Effector memory CD8-positive, alpha-beta T cell (primary cell): ENCODE measurements at places on chromosomes 13 and 19.

DNA sequence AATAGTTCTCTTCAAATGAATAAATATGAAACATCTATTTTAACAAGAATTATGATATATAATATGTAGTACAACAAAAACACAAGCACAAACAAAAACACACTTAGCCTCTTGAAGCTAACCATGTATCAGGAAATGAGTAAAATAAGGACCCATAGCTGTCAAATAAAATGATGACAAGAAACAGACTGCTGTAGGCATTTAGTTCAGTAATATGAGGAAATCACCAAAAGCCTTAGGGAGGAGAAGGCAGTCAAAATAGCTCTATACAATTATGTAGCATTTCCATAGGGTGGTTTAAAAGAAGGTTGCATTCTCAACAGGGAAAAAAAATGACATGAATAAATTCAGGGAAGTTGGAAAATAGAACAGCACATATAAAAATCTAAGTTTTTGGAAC is 163.4 kb downstream of the PCDH20 start:
- no peak for DNase-seq

- DNase-seq = no peak
Observed at GRCh38 chr19:3161453-3161852, 17.1 kb upstream of the S1PR4 start.

DNA sequence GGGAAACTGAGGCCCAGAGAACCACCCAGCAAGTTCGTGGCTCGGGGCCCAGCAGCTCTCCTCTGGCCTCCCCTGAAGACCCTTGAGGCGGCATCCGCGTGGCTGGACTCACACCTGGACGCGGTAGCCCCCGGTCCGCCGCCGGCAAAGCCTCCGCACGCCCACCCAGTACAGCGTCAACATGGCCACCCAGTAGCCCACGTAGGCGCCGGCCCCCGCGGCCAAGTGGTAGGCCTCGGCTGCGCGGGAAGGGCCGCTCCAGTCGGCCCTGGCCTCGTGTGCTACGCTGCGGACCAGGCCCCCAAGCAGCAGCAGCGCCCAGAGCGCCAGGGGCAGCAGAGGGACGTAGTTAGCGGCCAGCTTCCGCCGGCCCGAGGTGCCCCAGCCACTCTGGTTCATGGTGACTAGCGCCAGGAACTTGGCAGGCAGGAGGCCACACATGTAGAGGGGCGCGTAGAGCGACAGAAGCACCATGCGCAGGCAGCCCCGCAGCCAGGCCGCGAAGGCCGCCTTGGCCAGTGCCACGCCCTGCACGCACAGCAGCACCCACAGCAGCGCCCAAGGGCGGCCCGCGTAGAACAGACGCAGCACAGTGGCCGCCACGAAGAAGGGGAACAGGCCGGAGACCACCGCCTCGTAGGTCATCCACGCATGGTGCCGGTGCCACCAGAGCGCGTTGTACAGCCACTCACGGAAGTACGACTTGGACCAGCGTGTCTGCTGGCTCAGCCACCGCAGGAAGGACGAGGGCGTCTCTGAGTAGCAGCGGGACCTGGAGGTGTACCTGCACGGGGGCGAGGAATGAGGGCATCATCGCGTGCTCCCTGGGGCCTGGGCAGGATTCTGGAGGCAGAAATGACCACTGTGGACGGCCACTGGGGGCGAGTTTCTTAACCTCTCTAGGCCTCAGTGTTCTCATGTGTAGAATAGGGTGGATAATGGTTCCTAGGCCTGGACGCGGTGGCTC is 10.2 kb downstream of the HAS1 start:
- no peak for DNase-seq

DNA sequence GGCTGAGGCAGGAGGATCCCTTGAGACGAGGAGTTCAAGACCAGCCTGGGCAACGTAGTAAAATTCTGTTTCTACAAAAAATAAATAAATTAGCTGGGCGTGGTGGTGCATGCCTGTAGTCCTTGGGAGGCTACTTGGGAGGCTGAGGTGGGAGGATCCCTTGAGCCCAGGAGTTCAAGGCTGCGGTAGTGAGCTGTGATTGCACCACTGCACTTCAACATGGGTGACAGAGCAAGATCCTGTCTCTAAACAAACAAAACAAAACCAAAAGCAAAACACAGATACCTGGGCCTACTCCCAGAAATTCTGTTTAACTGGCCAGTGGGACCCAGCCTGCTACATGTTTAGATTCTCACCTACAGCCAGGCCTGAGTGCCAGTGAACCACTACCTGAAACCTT is 74.6 kb upstream of the MEDAG start:
- DNase-seq = no peak

- no peak for DNase-seq
Observed at GRCh38 chr19:53554804-53555203, 16.9 kb downstream of the ZNF331 start.

- DNase-seq = no peak
Observed at GRCh38 chr13:100983111-100983510, 308.5 kb upstream of the TMTC4 start.

DNA sequence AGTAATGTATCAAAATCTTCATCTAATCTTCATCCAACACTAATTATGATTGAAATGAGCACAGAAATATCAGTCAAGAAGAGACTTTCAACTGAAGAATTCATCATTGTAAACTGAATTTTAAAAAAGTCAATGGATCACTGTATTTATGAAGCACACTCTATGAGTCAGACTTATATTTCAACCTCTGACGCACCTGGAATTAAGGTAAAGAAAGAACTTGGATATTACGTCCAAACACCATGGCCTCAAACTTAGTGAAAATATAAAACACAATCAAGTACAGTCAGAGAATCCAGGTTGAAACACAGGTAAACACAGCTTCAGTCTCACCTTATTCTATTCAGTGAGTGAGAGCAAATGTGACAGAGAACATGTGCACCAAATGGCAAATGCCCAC is 39.5 kb downstream of the MIPEP start:
- no peak for DNase-seq

GRCh38 chr13:77861741-77862140 is 56.9 kb downstream of the EDNRB start:
- DNase-seq = no peak

DNA sequence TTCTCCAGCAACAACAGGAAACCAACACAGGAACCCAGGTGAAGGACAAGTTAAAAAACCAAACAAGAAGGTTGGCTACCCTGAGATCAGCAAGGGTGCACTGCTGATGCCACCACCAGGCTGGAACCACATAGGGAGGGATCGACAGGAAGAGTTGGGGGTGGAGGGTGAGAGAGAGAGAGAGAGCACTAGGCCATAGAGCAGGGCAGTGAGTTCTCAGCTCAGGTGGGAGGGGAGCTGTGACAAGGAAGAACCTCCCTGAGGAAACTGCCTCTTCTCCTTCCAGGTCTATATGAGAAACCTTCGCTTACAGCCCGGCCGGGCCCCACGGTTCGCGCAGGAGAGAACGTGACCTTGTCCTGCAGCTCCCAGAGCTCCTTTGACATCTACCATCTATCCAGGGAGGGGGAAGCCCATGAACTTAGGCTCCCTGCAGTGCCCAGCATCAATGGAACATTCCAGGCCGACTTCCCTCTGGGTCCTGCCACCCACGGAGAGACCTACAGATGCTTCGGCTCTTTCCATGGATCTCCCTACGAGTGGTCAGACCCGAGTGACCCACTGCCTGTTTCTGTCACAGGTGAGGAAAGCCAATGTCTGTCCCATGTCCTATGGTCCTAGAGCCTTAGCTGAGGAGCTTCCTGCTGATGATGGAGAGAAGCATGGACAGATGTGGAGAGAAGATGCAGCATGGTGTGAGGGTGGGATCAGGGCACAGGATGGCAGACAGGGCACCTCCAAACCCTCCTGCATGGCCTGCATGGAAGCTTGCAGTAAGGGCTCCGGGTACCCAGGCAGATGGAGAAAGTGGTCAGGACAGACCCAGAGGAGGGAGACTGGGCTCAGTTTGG is 2.5 kb downstream of the KIR2DL4 start:
- DNase-seq = no peak

DNA sequence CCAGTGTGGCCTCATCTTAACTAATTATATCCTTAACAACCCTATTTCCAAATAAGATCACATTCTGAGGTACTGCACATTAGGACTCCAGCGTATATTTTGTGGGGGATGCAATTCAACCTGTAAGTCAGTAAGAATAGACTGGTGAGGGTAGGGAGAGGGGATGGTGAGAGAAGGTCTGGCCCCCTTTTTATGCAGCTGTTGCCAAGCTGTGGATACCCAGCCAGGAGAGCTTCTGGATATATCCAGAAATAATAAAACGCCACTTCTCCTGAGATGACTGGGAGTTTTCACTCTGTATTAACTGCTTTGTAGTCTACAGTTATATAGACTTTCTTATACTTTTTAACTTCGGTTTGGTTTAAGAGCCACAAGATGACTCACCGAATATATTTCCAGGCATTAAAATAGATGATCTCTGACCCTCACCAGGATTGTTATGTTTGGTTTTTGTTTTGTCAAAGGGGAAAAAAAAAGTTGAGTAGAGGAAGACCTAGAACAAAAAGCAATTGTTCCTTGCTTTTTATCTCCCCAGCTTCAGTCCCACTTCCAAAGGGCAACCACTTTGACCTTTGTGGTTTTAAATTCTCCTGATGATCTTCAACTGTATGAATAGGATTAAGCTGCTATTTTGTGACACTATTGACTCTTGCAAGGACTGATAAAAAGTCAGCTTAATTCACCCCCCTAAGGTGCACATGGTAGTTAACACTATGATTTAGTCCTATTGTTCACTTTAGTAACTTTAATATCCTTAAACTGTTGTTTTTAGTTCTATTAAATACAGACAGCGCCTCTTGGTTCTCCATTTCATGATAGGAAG is 3.1 kb upstream of the NEK3 start:
- no peak for DNase-seq

GRCh38 chr13:110394371-110394841 is 87.3 kb downstream of the COL4A2 start:
- DNase-seq = no peak

DNA sequence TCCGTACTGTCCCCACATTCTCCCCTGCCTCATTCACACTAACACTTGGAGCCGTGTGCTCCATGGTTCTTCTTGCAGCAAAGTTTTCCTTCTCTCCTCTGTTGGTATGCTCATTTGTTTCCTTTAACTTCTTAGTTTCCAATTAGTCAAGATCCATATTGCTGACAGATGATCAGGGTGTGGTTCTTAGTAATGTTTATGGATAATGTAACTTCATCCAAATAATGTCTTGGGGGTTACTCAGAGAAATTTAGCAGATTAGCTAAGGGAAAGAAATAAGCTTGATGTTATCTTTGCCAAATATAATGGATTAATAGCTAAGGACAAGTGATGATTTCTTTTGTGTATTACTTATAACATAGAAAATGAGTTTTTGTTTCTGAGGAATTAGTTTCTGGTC is 174.4 kb downstream of the NUFIP1 start:
- no peak for DNase-seq

- DNase-seq = no peak
Observed at GRCh38 chr19:57709616-57710015, 612 bp upstream of the ZNF154 start.

- no peak for DNase-seq
Observed at GRCh38 chr13:42378383-42378780, 106.4 kb downstream of the AKAP11 start.

- DNase-seq = peak; percentile 97
Observed at GRCh38 chr19:38769635-38770211, 3.6 kb downstream of the LGALS7 start.

DNA sequence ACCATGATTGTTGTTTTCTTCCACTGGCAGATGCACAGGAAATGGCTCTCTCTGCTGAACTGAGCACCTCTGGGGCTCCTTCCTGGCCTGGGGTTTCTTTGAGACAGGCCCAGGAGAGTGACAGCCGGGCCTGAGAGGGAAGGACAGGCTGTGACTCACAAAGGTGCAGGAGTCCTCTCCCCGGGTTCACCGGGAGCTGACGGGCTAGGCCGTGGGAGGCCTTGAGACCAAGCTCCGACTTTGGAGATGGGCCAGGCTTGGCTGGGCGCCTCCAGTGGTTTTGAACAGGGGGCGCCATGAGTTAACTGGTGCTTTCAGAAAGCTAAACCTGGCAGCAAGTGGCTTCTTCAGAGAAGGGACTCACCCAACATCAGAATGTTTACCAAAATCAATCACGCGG is 143.4 kb downstream of the URI1 start:
- DNase-seq = no peak

DNA sequence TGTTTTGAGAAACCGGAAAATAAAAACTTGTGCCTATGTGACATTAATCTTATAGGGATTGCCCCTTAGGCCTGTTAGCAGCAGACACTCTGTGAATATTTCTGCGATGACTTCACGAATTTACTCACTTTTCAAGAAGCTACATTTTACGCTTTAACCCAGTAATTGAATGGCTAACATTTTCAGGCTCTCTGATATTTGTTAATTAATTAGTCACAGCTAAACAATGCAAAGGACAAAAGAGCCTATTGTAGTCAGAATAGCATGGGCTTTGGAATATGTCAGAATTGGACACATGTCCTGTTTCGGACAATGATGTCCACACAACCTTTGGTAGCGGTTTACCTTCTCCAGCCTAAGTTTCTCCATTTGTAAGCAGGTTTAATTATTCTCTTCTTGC is 506.6 kb downstream of the EFNB2 start:
- DNase-seq = no peak

DNA sequence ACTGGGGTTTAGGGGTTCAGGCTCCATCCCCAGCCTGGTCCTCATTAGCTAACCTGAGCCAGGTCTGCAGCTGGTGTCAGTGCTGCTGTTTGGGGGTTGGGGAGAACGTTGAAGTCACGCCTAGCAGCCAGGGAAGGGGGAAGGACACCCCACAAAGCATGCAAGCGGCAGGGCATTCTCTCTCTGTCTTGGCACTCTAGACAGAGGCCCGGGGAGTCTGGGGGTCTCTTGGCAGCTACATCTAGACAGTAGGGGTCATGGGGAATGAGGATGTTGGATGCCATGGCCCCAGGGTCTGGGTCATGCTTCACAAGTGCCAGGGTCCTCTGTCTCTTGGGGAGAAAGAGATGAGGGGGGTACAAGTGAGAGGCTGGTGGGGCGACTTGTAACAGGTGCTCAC is 2.6 kb downstream of the ERICH4 start:
- no peak for DNase-seq

- peak; percentile 65 for DNase-seq
Observed at GRCh38 chr19:41531438-41532311, 44.3 kb upstream of the CEACAM21 start.

GRCh38 chr13:49220036-49220855 is at the start of gene MLNR:
MLNR (plus strand) TSS chr13:49220338; CDS start chr13:49220338, 0 bp downstream.
- peak; percentile 23 for DNase-seq

DNA sequence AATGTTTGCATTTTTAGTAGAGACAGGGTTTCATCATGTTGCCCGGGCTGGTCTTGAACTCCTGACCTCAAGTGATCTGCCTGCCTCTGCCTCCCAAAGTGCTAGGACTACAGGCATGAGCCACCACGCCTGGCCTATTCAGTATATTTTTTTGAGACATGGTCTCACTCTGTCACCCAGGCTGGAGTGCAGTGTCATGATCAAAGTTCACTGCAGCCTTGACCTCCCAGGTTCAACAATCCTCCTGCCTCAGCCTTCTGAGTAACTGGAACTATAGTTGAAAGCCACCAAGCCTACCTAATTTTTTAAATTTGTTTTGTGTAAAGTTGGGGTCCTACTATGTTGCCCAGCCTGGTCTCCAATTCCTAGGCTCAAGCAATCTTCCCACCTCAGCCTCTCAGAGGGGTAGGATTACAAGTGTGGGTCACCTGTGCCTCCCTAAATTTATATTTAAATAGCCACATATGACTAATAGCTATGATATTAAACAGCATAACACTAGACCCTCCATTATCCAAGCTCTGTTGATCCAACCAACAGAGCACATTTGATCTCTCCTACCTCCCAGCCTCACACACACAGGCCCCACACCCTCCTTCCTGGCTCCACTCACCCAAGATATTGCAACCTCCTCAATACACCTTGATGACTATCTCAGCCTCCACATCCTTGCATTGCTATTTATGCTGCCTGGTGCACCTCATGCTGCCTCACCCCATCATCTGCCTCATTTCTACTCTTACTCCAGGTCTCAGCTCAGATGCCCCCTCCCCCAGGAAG is 2.1 kb upstream of the CEACAM19 start:
- no peak for DNase-seq
